ENCODE measurements at places on chromosomes 11 and 22.

DNA sequence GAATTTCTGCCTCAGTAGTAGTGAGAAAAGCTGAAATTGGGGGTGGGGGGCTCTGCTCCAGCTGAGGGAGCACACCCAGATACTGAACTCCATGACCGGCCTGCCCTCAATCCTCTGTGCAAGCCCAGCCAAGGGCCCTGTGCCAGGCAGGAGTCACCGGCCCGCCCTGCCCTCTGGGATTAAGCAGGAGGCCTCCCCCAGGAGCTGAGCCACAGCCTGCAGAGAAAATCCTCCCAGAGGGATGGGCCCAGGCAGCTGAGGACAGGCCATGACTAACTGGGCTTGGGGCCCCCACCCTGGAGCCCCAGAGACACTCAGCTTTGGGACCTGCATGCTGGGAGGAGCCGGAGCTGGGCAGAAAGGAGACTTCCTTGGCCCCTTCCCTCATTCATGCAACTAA is 48.8 kb downstream of the MN1 start:
- peak; percentile 85 for DNase-seq

- no peak for DNase-seq
Observed at GRCh38 chr11:96963375-96963774, 573.6 kb downstream of the JRKL start.

DNA sequence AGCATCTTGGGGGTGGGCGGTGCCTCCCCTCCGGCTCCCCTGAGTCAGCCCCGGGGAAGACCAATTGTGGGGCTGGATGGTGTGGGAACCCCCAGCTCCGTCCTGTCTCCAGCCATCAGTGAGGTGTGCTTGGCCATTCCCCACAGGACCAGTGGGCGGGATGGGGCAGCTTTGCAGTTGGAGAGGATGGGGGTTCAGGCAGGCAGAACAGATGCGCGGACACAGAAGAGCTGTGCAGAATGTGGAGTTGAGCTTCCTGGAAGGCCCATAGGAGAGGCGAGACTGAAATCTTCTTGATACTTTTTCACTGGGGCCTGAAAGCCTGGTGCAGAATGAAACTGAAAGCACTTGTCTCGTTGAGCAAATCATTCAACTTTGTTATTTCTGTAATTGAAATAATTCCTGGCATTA is 23.8 kb downstream of the PARVB start:
- no peak for DNase-seq

DNA sequence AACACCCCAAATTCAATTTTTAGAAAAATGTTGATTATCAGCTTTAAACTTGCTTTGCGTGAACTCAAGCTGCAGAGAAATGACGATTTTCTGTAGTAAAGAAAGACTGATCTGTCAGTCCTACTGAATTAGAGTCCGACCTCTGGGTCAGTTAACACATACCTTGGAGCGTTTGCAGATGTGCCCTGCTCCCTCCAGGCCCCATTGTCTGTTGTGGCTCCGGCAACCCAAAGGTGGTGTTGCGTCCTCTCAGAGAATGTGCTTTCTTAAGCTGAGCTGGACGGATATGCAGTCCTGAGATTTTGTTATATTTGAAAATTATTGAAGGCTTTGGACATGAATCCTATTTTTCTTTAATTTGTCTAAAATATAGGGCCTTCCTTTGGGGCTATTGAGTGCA is 31.5 kb upstream of the MYO18B start:
- no peak for DNase-seq

GRCh38 chr11:406796-407650 is 7.8 kb downstream of the SIGIRR start:
- DNase-seq, result peak; percentile 77

- DNase-seq, result no peak
Observed at GRCh38 chr11:32072872-32073643, 17.8 kb upstream of the RCN1 start.

- DNase-seq, result no peak
Observed at GRCh38 chr11:43459246-43459645, 100.5 kb downstream of the TTC17 start.

DNA sequence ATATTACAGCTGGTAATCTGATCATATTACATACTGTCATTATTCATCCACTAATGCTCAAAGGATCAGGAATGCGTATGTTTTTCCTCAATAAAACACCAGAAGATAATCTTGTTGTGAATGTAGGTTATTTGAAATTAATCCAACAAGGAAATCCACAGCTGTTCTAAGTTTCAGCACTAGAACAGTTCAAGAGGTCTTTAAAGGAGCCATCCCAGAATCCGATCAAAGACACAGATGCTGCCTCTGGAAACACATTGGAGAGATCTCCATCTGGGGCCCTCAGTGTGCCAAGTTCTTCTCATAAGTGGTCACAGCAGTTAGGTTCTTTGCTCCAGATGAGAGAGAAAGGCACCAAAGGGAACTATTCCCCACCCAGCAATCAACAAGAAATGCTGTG is 1955.1 kb upstream of the RAG2 start:
- DNase-seq, result no peak

GRCh38 chr11:85647078-85647477 is 689 bp upstream of the TMEM126A start:
- DNase-seq, result no peak

- no peak for DNase-seq
Observed at GRCh38 chr22:42961810-42962209, 53.1 kb downstream of the PACSIN2 start.

- DNase-seq, result no peak
Observed at GRCh38 chr11:27509908-27510307, 3.3 kb upstream of the LIN7C start.

- no peak for DNase-seq
Observed at GRCh38 chr11:132185726-132186592, 815.5 kb downstream of the NTM start.

- peak; percentile 94 for DNase-seq
Observed at GRCh38 chr22:31378123-31378522, 21.3 kb upstream of the DRG1 start.

- no peak for DNase-seq
Observed at GRCh38 chr11:34268906-34269430, 88.8 kb downstream of the ABTB2 start.

GRCh38 chr11:16299390-16299789 is 57.0 kb downstream of the SOX6 start:
- no peak for DNase-seq

DNA sequence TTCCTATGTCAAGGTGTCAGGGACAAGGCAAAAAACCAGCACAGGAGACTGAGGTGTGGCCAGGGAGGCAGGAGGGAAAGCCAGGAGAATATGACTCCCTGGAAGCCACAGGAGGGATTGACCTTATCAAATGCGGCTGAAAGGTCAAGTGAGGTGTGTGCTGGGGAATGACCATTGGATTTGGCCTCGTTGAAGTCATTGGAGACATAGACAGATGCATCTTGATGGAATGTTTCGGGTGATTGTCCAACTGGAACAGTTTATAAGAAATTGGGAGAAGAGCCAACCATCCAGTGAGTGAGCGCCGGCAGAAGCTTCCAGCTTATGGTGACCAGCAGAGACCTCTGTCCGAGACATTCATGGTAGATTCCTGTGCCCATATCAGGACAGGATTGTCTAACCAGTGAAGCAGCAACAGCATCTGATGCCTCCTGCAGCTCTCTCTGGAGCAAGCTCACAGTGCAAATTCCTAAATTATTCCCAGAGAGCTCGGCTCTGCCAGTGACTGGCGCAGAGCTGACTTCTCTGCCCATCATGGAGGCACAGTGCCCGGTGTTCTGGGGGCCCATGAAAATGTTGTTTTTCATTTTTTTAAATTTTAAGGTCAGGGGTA is 95.4 kb downstream of the MYO18B start:
- no peak for DNase-seq

DNA sequence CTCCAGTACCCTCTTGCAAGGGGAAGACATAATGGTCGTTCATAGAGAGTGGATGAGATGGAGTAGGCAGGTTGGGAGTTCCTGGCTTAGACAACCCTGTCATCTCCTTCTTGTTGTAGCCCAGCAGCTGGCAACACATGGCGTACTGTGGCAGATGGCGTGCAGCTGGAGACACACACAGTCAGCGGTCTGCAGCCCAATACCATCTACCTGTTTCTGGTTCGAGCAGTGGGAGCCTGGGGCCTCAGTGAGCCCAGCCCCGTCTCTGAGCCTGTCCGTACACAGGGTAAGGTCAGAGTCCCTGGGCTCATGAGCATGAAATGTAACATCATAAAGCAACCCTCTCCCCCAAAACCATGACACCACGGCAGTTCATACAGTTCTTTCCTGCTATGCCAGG is 8.7 kb downstream of the ROBO3 start:
- DNase-seq, result no peak

DNA sequence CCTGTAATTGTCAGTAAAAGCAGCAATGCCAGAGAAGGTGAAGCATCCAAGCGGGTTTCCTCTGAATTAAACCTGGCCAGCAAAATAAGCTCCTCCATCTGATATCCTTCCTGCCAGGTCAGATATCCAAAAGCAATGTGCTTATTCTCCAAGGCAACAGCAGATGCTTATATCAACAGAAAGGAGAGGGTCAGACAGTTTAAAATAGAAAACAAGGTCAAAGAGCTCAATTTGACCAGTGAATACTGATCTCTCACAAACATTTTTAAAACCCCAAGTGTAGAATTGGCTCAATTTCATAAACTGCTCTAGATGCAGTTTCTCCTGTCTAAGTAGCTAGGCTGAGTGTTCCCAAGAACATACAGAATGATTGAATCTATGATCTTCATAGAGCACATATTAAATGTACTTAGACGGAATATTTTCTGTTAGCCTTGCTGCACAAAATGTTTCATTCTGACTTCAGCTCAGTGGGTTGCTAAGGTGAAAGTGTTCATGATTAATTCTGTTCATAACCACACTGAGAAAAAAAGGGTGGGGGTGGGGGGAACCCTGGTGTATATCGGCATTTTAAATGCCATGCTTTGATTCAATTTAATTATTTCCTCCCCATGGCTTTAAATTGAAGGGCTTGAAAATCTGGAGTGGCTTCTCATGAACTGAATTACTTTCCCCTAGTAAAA is 174.2 kb upstream of the ARHGAP20 start:
- DNase-seq, result no peak

- DNase-seq, result no peak
Observed at GRCh38 chr11:133285359-133285758, 246.9 kb downstream of the OPCML start.

GRCh38 chr22:43110444-43110926 is at the start of gene BIK:
TSS of gene BIK (plus strand) at chr22:43110750. CDS start at chr22:43124023, 13,273 bp downstream.
- DNase-seq, result peak; percentile 19

DNA sequence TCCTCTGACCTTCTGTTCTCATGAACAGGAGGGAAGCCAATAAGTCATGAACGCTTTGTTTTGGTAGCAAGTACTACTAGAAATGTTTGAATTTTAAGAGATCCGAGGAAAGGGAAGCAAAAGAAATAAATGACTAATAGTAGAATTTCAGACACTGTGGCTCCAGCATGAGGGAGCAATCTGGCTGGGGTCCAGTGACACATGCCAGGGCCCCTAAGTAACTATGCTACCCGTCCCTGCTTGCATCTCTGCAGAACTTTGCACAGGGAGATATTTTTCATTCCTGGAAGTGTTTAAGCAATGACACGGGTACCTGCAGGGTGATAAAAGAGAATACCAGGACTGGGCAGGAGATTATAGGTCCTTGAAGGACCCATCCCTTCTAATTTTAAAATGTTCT is 7.3 kb upstream of the ADAMTS8 start:
- peak; percentile 48 for DNase-seq

- DNase-seq, result no peak
Observed at GRCh38 chr22:45861259-45861658, 115.7 kb downstream of the WNT7B start.

DNA sequence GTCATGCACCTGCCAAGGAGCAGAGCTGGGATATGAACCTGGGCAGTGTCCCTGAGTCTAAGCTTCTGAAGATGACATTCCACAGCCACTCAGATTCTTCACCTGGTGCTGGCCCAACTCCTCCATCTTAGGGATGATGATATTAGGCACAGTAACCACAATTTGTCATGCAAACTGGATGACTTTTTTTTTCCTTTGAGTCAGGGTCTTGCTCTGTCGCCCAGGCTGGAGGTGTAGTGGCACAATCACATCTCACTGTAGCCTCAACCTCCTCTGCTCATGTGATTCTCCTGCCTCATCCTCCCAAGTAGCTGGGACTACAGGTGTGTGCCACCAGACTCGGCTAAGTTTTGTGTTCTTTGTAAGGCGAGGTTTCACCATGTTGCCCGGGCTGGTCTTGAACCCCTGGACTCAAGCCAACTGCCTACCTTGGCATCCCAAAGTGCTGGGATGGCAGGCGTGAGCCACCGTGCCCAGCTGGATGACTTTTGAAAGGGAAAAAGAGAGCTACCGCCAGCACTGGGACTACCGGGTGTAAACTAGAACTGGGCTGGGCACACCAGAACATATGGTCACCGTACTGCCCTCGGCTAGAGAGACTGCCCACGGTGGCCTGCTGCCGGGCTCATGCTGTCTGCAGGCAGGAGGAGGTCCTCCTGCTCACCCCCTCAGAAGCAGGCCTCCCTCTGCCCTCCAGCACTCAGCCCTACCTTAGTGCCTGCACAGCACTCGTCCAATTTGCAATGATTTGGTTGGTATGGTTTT is 77.7 kb downstream of the NAT10 start:
- DNase-seq, result no peak

DNA sequence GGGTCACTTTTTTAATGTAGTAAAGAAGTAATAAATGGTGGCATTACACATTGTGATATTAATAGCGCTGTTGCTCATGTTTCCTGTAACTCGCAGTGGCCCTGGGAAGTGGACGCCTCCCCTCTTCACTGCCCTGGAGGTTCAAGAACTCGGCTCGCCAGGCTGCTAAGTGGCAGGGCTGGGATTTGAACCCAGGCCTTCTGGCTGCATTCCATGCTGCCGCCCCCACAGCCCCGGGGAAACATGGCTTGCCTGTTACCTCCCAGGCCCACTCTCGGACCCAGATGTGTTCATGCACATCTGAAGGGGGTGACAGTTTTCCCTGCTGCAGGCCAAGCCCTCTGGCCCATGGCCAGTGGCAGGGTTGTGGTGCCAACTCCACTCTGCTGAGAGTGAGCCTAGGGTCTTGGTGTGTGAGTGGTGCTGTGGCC is 25.0 kb upstream of the MGAT3 start:
- peak; percentile 65 for DNase-seq

GRCh38 chr11:126102436-126102981 is 39.8 kb upstream of the CDON start:
- DNase-seq, result peak; percentile 79
